ENCODE measurements at places on chromosomes 6 and 20.

DNA sequence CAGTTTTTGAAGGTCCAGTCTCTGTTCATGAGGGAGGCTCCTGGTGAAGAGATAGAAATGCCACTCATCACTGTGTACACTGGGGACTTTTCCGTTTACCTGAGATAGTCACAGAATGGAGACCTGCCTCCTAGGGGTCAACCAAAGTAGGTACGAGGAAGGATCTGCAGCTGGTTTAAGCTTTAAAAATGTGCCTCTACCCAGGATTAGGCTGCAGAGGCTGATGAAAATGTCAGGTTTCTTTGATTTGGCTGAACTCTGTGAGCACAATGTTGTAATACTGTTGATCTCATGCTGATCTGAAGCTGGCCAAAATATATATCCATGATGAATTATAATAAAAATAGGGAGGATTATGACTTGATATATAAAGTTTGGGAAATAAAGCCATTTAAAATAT is 182.7 kb downstream of the ADAT2 start:
- no peak for DNase-seq

DNA sequence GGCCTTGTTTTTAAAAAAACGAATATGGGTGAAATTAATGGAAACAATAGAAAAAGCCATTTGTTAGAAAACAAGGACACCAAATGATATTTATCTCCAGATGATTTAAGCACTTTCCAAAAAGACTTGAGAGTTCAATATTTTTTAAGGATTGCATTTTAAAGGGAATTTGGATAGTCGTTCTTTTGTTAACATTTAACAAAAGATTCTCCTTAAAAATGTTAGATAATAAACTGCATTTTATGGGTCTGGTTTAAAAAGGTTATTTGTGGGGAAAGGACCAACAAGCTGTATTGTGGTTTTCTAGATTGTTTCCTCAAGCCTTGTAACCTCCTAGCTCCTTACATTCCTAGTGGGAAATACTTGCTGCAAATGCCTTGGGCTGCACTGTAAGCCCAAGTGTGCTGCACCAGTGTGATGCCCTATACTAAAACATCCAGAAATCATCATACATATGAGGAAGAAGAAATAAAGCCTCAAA is 1.5 kb upstream of the PHIP start:
- peak; percentile 56 for DNase-seq

- no peak for DNase-seq
Observed at GRCh38 chr6:107539849-107540464, 50.0 kb downstream of the SOBP start.

- DNase-seq = peak; percentile 97
Observed at GRCh38 chr20:53594068-53595017, 704 bp upstream of the ZNF217 start.

GRCh38 chr6:75351570-75351969 is 67.0 kb upstream of the TMEM30A start:
- DNase-seq = no peak

DNA sequence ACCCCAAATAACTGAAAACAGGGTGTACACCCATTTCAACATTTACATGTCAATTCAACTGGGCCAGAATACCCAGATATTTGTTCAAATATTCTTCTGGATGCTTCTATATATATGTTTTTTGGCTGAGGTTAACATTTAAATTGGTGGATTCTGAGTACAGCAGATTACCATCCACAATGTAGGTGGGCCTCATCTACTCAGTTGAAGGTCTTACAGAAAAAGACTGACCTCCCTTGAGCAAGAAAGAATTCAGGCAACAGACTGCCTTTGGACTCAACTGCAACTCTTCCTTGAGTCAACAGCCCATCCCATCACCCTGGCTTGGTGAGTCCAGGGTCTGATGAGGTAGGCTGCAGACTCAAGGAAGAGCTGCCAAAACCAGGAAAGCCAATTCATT is 84.1 kb downstream of the ATG5 start:
- DNase-seq = no peak

DNA sequence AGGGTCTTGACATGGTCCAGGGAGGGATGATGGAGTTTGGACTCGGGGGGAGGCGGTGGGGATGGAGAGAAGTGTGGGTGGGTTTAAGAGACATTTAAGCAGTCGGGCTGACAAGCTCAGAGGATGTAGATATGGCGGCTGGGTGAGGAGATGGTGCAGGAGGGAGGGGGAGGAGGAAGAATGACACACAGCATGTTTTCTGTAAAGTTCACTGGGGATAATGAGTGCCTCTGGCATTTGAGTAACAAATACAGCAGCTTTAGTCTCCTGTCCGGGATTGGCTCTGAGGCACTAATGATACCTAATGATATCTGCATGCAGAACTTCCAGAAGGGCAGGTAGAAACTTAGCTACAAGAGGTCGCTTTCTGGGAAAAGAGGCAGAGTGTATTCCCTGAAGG is 107.8 kb downstream of the DHX35 start:
- DNase-seq = no peak

GRCh38 chr6:73302339-73302738 is 39.3 kb upstream of the KHDC1 start:
- DNase-seq = no peak

GRCh38 chr6:36269834-36270705 is at the start of gene PNPLA1:
Gene PNPLA1 (plus strand): TSS chr6:36270060. CDS start chr6:36270460, 400 bp downstream.
- no peak for DNase-seq

DNA sequence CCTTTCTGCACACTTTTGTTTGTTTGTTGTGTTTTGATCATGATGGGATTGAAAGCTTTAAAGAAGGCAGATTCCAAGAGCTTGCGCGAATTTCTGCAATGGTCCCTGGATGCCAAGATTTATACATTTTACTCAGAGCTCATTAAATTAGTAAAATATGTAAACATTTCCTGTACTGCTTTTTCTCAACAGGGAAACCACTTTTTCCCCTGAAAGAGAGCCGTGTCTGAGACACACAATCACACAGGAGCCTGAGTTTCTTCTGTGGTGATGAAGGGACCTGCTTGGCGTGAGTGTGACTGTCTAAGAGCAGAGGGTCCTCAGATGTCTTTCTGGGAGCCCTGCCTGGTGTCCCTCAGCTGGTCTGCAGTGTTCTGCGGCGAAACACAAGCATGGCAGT is 12.1 kb upstream of the TAGAP start:
- DNase-seq = no peak

- DNase-seq = no peak
Observed at GRCh38 chr6:130994319-130995097, 68.5 kb downstream of the EPB41L2 start.

DNA sequence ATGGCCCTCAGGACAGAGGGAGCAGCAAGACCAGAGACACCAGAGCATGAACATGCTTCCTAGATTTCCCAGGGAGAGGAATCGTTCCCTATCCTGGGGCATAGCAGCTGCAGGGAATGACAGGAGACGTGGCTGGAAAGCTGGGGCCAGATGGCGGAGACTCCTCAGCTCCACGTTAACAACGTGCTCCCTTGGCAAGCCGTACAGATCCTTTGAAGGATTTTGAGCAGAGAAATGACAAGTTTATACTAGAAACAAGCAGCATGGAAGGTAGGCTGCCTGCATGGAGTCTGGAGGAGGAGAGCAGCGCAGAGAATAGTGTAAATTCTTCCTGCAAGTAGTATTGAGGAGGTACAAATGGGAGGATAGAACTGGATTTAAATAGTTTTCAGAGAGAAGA is 11.7 kb downstream of the MYLIP start:
- no peak for DNase-seq

DNA sequence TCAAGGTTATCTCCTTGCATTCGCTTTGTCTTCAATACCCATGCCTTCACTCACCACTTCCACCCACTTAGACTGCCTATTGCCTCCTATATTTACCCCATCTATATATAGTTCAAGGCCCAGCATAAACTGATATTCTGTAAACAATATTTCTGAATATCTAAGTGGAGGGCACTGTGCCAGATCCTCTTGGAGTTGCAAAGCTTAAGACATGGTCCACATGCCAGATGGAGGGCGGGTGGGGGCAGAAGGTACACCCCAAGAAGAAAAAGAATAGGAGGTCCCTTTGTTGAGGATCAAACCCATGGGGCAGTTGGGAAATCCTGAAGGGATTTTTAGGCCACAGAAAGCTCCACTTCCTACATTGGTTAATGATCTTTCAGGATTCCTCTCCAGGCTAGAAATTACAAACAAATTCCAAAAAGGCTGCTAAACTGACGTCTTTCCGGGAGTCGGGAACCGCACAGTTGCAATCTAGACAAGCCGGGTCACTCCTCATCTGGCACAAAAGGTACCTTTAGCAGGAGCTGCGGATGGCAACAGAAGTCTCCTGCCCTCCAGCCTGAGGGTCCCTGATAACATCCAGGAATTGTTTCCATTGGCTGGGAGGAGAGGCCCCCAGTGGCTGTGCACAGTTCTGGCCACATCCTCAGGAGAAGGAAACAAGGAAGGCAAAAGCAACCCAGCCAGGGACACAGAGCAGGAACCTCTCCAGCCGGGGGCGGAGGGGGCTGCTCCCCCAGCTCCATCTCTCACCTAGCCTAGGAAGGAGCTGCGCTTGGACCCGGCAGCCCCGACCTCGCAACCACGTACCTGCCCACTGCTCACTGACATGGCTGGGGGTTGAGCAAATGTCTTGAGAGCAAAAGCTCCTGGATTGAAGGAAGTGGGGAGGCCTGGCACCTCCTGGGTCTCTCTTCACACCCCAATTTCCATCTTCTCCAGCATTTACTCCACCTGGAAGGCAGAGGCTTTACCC is 5.9 kb upstream of the LPIN3 start:
- DNase-seq = no peak

DNA sequence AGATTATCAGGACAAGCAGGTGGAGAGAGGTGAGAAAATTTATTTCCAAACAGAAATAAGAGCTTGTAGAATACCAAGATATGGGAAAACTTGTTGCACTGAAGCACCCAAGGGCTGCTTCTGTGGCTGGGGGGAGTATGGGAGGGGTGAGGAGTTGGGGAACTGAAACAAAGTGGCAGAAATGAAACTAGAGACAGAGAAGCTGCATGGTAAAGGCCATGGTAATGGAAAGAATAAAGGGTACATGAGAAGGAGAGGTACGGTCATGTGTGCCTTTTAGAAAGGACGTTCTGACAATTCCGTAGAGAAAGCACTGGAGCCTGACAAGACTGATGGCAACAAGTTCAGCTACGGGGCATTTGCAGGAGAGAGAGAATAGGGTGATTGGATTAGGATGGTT is 51.6 kb upstream of the RIN2 start:
- peak; percentile 2 for DNase-seq

DNA sequence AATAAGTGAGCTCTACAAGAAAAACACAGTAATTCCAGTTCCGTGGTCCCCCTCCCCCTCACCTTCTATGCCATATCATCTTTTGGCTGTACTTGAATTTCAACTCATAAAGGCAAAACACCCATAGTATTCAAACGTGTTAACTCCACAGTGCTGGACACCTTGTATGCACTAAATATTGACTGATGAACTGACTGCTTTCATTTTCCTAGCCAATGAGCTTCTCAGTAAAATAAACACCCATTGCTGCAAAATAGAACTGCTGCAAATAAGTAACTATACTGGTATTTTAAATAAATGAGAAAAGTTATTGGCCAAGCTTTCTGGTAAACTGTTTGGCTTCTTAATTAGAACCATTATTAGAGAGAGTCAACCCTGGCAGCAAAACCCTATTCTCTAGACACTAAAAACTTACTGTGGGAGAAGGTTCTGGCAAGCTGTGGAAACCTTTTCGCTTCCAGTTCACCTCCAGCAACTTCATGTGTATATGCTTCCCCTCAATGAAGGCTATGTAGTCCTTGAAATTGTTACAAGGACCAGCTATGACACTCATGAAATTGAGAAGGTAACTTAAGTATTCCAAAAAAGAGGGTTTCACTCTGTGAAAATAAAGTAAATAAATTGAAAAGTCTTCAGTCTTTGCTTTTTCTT is 86.0 kb downstream of the MBOAT1 start:
- DNase-seq = no peak
